ENCODE measurements at places on chromosomes 3 and 15.
A peak's percentile ranks its signal among the peaks of the same experiment; 100 is the strongest.

DNA sequence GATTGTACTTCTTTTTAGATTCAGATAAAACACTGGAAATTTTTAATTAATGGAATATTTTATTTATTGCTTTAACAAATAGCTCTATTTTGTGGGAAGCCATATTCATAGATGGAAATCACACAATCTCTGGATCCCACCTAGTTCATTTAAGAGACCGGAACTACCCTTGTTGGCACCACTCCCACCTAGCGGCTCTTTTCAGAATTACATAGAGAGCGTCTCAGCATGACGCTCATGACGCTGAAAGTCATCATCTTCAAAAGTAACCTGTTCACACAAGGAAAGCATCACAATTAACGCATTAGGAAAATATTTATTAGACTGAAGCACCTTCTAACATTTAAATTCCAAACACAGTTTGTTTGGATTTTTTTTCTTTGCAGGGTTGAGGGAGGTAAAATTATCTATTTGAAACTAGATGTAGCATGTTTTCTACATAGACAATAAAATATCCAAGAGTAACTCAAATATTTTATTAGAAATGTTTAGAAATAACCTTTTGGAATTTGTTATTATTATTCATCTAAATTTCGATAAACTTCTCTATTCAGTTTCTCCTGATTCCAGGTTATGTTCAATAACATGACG is 214.9 kb upstream of the ARRDC4 start:
- DNase-seq: no peak

GRCh38 chr3:169148448-169149348 is 514.8 kb downstream of the MECOM start:
- peak; percentile 44 for DNase-seq

DNA sequence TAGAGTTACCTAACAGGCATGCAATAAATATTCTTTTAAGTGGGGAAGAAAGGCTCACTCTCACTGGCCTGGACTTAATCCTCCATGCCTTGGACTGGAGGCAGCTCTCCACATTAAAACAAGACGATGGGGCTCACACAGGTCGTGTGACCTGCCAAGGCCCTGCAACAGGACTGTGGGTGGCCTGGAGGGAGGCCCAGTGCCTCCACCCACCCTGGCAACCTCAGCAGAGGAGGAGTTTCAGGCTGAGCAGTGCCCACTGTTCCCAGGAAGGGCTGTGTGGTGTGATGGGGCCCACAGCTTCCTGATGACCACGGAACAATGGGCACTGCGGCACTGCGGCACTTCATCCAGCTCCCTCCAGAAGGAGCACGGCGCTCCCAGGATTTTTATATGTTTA is 5.5 kb downstream of the UROC1 start:
- DNase-seq: no peak

GRCh38 chr3:42262525-42262924 is 3.5 kb downstream of the CCK start:
- DNase-seq: peak; percentile 93

DNA sequence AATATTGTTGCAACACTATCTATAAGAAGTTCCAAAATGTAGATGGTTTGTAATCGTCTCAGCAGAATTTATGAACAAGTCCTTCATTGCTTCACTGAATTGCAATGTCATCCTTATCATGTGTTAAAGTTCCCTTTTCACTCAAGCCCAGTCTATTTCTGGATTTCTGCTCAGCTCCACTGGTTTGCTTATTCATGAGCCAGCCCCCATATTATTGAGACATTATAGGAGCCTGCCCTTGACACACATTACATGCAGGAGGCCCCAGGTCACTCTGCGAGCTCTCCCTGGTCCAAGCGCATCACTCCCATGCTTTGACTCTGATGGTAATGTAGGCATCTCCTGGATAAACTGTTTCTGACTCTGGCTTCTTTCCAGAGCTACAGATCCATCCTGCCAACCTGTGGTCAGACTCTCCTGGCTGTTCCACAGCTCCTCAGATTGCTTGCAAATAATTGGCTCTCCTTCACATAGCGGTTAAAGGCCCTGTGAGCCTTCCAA is 56.9 kb downstream of the ABTB1 start:
- DNase-seq: peak; percentile 34

DNA sequence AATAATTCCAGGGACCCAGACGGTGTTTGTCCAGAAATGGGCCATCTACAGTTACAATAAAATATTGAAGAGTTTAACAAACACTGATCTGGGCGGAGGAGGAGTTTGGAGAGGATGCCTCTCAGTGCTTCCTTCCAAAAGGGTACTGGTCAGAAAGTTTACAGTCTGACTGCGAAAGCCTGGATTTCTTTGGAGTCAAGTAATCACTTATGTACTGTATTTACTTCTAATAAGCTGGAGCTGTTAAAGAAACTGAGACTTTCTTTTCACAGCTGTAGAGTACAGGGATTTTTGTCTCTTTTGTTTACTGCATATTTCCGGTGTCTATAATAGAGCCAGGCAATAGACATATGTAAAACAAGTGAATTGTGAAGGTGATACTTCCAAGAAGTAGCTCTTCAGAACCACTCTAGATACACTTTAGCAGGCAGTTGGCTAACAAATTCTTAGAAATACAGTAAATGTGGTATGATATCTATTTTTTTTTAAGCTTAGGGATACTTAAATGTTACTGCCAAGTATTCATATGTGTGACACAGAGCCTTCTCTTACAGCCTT is 22.1 kb upstream of the NEO1 start:
- DNase-seq: no peak

GRCh38 chr3:70053293-70053692 is 53.8 kb downstream of the SAMMSON start:
- DNase-seq: peak; percentile 19

- DNase-seq: peak; percentile 43
Observed at GRCh38 chr3:7025581-7026300, 164.8 kb downstream of the GRM7 start.

DNA sequence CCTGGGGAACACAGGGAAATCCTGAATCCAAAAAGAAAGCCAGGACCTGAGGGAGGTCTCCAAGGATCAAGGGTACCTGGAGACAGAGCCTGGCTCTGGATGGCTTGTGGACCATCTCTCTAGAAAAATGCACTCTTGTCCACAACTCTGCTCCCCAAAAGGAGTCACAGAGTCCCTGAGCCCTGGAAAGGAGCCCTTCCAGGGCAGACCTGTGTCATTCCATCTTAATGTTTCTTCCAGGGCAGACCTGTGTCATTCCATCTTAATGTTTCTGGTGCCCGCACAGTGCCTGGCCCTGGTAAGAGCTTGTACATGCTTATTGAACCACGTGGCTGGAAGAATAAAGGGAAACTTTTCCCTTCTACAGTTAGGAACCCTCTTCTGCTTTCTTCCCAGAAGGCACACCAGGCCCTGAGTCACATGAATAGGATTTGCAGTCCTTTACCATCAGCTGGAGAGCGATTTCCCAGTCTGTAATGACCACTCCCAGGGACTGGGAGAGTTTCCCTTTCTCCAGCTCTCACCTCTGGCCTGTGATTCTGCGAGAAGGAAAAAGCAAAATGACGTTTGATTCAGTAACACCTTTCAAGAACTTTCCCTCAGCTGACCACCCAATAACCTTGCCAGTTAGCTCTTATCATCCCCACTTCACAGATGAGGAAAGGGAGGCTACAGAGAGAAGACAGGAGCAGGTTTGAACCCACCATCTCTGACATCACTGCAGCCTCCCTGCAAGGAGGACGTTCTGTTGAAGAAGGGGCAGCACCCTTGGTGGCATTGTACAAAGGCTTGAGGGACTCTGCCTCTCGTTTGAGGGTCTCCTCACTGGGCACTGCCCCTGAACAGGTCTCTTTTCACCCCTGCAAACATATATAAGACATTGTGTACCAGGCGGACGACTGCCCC is 35.8 kb upstream of the SLCO2A1 start:
- no peak for DNase-seq

GRCh38 chr15:85412066-85412465 is 31.7 kb downstream of the AKAP13 start:
- peak; percentile 60 for DNase-seq

GRCh38 chr3:18061737-18062656 is 319.6 kb upstream of the TBC1D5 start:
- peak; percentile 55 for DNase-seq

DNA sequence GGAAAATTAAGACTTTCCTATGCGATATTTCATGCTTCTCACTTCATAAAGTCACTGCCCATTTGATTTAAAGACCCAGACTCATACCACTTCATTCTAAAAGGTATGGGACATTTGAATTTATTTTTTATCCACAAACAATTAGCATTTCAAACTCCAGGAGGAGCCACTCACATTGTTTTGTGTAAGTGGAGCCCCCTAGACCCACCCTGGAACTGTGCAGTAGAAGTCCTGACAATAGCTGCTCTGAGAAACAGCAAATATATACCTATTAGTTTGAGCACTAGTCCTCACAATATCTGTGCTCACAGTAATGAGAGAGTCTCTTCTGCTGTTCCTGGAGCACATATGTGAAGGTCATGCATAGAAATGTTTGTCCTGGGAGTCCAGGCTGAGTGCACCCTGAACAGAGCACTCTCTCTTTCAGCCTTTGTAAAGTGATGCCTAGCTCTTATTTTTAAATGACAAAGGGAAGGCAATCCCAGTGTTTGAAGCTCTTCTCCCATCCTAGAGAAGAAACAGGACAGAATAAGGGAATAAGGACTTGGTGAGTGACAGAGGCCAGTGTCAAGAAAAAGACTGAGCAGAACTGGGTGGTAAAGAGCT is 127.5 kb upstream of the STRIT1 start:
- no peak for DNase-seq

DNA sequence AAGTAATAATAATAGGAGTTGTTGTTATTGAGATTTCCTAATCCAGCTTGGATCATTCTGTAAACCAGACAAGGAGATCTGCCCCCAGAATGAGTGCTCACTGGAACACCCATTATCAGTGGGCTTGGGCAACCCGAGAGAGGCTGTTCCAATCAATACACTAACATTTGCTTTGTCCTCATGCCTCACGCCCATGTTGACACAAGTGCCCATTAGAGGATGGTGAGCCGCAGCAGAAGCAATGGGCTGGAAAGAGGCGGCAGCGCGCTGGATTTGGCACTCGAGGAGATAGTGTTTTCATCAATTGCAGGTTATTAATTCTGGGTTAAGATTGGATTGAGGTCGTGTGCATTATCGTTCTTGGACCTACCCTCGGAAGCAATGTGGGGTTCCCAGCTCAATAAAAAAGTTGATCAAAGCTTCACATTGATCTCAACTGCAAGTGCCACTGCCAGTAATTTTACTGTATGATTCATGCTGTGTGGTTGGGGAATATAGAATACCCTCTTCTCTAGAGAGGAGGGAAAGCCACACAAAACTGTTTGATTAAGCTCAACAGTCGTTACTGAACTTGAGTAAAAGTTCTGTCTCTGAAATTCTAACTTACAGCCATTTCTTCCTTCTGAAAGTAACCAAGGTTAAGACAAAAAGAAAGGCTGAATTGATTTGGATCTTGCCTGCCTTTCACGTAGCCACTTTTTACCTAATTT is 15.7 kb downstream of the LYZL4 start:
- DNase-seq: no peak

DNA sequence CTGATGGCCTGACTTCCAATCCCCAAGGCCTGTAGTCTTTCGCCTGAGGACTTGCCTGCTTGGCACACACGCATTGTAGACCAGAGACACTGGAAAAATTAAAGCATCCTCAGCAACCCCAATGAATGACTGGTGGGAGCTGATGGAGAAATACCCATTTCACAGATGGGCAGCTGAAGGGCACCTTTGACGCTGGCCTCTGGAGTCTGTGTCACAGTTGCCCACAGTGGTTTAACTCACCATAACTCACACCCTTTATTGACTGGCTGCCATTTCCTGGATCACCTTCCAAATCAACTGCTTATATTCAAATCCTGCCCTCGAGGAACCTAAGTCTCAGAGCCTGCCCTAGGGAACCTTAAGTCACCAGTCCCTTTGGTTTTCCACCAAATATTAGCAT is 183.1 kb downstream of the SHQ1 start:
- no peak for DNase-seq

DNA sequence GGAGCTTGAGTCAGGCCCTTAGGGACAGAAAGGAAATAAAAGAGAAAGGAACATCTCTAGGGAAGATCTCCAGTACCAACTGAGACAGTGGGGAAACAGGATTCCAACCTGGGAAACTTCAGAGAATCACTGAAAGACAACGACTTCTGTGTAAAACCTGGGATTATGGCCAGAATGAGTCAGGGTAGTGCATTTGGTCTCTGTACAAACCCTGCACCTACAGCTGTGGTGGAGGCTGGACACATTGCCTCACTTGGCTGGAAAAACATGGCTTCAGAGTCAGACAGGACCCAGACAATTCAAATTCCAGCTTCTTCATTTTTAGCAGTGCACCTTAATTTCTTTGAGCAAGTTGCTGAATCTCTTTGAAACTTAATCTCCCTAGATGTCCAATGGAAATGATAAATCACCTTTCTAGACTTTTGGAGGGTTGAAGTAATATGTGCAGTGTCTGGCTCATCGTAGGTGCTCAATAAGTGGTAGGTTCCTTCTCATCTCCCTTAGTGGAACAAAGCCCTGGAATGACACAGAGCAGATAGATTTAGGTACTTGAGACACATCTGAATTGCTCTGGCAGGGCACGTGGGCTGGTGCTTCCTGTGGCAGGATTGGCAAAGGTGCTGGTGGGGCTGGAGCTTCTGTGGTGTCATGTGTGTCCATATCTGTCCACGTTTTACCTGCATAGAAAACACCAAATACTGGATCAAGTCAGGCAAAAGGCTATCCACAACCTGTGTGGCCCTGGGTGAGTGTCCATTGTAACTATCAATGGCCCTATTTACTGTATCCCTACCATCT is 6.1 kb upstream of the CLSTN2 start:
- DNase-seq: peak; percentile 35

DNA sequence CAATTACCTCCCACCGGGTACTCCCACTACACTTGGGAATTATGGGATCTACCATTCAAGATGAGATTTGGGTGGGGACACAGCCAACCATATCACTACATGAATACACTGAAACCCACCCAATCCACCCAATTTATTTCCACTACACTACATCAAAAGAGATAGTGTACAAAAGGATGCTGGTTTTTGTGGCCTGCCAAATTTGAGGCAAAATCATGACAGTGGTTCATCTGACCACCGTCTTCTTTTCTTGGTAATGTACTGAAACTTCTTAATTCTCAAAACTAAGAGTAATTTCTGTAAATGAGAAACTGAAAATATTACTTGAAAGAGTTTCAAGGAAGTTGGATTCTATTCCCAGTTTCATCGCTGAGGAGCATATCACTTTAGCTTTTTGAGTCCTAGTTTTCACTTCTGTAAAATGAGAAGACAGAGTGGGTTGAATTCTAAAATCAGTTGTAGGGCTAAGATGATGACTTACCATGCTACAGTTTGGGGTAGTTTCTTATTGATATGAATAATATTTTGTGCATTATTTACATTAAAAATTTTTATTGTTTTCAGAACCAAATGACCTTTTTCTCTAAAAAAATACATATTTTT is 360.4 kb upstream of the CNTN6 start:
- DNase-seq: no peak

DNA sequence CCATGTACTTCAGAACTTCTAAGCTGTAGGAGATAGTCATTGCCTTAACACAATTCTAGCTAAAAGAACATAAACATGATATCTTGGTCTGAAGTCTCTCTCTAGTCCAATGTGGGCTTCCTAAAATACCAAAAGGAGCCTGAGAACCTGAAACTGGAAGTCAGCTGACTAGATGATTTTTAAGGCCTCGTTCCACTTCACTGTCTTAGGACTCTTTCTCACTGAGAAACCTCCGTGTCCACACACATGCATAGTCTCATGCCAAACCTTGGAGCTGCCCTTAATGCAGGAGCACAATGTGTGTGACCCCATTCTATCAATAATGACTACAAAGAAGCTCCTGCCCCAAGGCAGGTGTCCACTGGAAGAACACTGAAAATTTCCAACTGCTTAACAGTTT is 87.7 kb downstream of the ETFA start:
- DNase-seq: no peak

Measured in renal cortical epithelial cell (primary cell).